ENCODE measurements at places on chromosomes 4 and X.

GRCh38 chrX:110317061-110317819, 645 bp downstream of the AMMECR1 start:
- peak; percentile 1 for DNase-seq

DNA sequence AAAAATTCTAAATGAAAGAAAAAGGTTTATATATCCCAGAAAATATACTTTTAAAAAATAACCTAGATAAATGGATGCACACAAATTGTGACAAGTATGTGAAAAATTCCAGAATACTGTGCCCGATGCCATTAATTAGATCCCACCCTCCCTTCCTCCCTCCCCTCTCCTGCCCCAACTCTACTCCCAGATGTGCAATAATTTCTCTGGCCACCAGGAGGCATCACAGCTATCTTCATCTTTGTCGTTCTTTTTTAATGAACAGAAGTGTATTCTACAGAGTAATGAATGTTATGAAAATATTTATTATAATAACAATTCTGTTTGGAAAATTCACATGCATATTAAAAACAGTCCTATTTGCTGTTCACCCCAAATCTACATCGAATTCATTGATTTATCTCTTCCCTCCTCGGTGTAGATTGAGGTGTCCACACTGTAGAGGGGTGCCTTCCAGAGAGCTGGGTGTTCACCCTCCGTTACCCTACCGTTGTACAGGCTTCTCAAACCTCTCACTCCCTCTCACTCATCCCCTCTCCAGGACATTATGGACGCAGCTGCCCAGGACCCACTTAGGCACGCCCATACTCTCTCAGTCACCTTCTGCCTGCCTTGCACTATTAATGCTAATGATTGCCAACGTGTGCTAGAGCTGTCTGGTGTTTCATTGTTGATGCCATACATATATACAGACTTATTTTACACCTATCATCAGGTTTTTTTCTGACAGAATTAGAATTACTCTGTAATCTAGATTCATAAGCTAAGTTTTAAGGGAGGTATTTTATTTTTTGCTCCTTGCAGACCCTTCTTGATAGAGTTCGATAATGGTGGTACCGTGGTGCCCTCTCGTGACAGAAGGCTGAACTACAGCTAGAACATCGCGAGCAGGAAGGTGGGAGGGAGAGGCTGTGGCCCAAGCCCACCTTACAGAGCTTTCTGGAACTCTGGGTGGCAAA, 14.1 kb downstream of the RAB40AL start:
- DNase-seq, result peak; percentile 9

- DNase-seq, result no peak
Observed at GRCh38 chrX:149909324-149910177, 19.8 kb upstream of the HSFX4 start.

DNA sequence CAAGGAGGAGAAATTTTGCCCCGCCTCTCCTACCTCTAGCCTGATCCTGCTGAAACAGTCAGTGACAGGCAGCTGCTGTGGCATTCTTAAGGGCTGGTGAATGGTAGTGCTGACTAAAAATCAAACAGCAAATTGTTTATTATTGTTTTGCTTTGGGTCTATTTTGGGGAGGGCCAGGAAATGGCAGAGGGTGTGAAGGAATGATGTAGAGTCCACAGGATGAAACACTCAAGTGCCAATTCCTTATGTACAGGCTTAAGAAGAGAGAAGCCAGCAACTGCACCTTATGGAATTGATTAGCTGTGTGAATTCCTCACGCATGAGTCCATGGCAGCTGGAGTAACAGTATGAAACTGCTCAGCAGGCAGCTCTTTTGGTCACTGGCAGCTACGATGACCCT, 39.7 kb downstream of the VEGFC start:
- no peak for DNase-seq

DNA sequence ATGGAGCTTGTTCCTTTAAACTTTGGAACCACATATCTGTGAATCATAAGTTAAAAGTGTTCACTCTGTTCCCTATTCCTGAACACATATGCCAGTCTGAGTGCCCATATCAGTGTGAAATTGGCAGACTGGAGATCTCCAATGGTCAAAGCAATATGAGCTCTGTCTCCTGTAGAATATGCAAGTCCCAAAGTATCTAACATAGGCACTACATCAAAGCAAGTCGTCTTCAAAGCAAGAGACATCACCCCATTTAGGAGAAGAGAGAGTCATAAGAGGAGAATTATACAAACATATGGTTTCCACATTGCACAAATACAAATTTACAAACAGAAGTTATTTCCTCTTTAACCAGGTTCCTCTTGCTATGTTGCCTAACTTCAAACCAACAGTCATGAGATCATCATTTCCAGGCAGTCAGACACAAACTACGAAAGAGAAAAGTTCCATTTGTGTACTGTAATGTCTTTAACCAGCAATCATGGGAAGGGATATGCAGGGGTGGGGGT, 9.9 kb upstream of the GK start:
- no peak for DNase-seq

DNA sequence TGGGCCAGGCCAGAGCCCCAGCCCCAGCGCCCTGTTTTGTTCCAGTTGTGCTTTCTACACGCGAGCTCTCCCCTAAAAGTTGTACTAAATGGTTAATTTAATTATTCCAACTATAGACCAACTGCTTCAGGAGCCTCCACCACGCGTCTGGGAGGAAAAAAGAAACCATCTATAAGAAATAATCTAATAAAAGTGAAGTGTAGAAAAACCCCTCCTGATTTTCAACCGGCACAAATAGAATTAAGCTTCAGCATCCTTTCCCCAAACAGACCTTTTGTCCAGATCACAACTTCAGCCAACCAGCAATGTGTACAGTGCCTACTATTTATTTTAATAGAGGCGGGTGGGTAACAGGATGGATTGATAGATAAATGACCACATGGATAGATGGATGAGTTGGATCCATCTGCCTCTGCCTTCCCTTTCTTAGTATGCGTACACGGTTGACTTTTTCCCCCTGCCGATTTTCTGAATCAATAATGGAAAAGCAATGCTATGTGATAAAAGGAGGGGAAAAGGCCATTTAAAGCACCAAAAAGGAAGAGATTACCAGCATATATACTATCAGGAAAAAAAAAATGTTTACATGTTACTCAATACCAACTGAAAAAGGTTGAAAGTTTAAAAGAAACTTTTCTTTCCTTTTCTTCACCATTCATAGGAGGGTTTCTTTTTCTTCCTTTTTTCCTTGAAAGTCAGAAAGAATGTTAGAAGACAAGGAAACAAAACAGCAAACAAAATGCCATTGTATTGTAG, 3.7 kb upstream of the PHOX2B start:
- no peak for DNase-seq

Measured in stimulated activated CD8-positive, alpha-beta memory T cell treated with anti-CD3 and anti-CD28 coated beads, Interleukin-4, amount 100 ng/mL, for 1 hour (primary cell).